ENCODE measurements at places on chromosomes 3 and 15. TPM values are rescaled to one million over a fixed set of nuclear protein-coding genes. Genes with fewer than 3 reads are reported as not detected.

- no peak for DNase-seq
These were observed 46.9 kb upstream of the DIPK2A start for GRCh38 chr3:143924522-143925285.

DNA sequence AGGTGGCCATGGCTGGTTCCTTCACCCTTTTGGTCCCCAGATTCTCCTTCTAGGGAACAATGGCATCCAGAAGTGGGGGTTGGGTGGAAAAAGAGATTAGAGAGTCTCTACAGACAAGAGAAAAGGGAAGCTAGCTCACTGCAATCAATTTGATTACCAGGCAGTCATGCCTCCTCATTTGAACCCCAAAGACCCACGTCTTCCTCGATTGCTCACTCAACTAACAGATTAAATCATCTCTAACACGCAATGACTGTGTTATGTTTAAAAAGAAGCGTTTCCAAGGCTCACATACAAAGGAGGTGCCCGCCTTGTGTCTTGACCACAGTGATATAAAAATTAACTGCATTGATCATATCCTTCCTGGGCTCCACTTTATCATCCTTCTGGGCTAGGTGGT, 57.6 kb downstream of the BHLHE40 start:
- DNase-seq: no peak

- DNase-seq: no peak
These were observed 181.0 kb downstream of the ZBBX start for GRCh38 chr3:167198949-167199600.

GRCh38 chr15:65653341-65653740, 31.6 kb downstream of the SLC24A1 start:
- DNase-seq: no peak

GRCh38 chr3:183576487-183577107, 21.1 kb upstream of the KLHL6 start:
- DNase-seq: no peak

DNA sequence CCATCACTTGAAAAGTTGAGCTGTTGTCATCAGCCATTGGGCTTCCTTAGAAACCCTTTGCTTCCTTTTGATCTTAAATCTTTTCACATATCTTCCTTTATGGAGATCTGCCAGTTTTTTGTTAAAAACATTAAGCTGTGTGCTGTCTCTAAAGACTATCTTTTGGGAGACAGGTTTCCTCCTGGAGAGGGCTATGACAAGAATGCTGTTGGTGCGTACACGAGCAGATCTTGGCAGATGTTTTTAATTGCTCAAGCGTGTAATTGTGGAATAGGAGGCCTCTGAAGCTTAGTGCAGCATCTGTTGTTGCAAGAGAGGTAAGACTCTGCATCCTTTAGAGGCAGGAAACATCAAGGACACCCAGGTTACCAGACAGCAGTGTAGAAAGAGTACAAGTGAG, 56.8 kb downstream of the PHLDB2 start:
- no peak for DNase-seq

DNA sequence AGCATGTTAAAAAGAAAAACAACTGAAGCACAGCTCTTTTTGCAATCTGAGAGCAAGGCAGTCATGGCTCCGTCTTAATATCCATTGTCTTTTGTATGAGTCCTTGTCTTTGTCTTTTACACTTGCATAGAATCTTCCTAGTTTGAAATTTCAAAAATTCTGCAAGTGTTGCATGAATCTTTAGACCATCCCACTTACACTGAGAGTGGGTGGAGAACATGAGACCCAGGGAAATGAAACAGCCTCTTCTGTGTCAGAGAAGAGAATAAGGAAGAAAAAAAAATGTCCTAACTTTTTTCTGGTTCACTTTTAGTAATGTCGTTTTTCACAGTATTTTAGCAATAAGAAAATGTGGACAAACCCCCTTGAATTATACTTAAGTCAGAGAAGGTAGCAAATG, 12.1 kb upstream of the DCLK3 start:
- DNase-seq: no peak

Gene GOLGA6L2
- not detected for total RNA-seq

Gene FBXL22
- 0.17 TPM for total RNA-seq
